Stimulated activated CD4-positive, alpha-beta T cell treated with anti-CD3 and anti-CD28 coated beads, Interleukin-2, amount 100 ng/mL, for 24 hours (primary cell): ENCODE measurements at places on chromosomes 6 and 20.

DNA sequence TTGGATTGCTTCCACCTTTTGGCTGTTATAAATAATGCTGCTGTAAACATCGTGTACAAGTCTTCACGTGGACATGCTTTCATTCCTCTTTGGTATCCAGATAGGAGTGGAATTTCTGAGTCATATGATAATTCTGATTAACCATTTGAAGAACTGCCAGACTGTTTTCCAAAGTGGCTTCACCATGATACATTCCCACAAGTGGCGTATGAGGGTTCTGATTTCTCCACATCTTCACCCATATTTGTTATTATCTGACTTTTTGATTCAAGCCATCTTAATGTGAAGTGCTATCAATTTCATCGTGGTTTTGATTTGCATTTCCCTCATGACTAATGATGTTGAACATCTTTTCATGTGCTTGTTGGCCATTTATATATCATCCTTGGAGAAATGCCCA is 2.9 kb upstream of the SNRPB start:
- no peak for DNase-seq

- DNase-seq, result no peak
Measured at GRCh38 chr6:123909989-123910388, 106.3 kb downstream of the NKAIN2 start.

DNA sequence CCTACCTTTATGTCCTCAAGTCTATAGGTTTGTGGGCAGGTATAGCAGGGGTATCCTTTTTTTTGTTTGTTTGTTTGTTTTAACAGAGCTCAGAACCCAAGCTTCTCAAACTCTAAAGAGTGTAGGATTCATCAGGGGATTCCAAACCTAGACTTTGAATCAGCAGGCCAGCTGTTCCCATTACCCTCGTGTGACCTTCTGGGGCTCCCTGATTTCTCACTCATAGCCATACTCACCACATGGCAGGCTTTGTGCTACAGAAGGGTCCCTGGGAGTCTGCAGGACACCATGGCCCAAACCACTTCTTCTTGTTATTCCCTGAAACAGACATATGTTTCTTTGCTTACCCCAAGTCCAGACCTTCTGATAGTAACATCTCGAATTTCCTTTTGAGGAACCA is 350.8 kb upstream of the TSHZ2 start:
- DNase-seq, result no peak

DNA sequence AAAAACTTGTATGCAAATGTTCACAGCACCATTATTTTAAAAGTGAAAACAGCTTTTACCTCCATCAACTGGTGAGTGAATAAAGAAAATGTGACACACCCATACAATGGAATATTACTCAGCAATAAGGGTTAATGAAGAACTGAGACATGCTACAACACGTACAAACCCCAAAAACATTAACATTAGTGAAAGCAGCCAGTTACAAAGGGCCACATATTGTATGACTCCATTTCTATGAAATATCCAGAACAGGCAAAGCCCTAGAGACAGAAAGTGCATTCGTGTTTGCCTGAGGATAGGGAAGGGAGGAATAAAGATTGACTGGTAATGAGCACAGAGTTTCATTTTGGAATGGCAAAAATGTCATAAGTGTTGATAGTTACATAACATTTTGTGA is 21.5 kb downstream of the EPM2A start:
- DNase-seq, result no peak

DNA sequence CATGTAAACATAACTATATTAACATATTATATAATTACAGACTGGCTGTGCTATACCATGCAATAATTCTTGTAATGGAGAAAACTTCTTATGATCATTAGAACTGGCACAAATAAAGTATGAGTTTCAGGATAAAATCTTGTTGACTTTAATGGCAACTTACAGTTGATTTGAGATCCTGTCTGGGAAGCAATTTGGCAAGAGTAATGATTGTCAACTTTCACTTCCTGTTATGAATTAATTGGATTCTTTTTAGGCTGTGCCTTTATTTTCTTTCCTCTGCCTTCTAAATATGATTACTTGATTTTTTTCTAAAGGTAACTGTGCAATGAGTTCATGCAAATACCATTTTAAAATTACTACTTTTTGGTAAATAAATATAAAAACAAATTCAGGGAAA is 158.1 kb upstream of the B3GAT2 start:
- DNase-seq, result no peak

- DNase-seq, result no peak
Measured at GRCh38 chr6:37135835-37136694, 33.9 kb upstream of the PIM1 start.

DNA sequence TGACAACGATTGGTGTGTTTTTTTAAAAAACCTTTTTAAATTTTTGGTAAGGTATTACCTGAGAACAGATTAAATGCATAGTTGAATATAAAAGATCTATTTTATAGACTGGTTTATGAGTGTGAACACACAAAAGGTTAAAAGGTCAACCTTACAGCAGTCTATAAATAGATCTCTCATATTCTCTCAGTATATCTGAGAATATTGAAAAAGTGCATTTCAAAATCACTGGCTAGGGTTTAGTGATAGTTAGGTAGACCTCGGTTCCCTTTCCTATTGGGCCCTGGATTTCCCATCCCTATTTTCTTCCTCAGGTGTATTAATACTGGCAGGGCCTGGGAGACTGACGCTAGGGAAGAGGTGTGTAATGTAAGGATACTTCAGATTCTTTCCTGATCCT is 723 bp upstream of the ZNF451 start:
- DNase-seq, result no peak

DNA sequence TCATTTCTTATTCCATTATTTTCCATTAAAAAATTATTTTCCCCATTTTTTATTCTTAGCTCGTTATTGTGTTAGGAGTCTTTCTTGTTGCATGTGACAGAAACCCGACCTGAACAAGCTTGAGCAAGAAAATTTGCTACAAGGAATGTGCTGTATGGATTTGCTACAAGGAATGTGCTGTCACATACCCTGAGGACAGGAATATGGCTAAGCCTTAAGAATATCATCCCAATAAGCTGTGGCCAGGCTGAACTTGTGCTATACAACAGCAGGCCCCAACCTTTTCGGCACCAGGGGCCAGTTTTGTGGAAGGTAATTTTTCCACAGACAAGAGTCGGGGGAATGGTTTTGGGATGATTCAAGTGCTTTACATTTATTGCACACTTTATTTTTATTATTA is 114.0 kb downstream of the TRMT11 start:
- DNase-seq, result no peak

DNA sequence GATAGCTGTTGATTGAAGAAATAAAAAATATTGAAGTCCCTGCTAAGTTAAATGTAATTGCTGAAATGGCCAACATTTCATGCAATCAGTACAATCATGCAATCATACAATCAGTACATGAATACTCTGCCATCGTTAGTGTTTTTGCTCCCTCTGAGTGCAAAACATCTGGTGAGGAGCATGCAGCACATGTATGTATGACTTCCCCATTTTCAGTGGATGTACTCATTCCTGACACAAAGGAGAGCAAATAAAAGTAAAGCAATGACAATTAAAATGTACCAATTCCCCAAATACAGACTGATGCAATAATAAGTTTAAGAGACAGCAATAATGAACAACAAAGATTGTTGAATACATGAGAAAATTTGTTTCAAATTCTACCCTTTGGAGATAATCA is 140.7 kb downstream of the PLCB1 start:
- no peak for DNase-seq

- no peak for DNase-seq
Measured at GRCh38 chr6:85362652-85363310, 87.1 kb upstream of the NT5E start.

DNA sequence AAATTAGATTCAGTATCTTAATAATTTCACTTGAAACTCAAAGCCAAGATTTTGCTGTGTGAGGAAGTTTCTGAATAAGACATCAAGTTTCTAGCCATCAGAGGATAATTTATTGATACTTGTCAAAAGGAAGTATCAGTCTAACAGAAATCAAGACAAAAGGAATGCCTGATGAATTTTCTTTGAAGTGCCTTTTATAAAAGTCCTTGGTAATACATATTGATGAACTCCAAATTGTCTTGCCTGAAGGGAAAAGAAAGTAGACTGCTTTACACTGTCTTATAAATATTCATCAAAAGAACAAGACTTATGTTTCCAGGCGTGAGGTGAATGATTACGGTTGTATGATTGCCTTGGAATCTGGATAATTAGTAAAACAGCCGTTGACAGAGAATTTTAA is 986.0 kb upstream of the MAP3K7 start:
- no peak for DNase-seq

GRCh38 chr6:57075092-57075491 is 14.9 kb upstream of the ZNF451 start:
- DNase-seq, result no peak

GRCh38 chr20:63060057-63060991 is 53.6 kb upstream of the BHLHE23 start:
- DNase-seq, result no peak

DNA sequence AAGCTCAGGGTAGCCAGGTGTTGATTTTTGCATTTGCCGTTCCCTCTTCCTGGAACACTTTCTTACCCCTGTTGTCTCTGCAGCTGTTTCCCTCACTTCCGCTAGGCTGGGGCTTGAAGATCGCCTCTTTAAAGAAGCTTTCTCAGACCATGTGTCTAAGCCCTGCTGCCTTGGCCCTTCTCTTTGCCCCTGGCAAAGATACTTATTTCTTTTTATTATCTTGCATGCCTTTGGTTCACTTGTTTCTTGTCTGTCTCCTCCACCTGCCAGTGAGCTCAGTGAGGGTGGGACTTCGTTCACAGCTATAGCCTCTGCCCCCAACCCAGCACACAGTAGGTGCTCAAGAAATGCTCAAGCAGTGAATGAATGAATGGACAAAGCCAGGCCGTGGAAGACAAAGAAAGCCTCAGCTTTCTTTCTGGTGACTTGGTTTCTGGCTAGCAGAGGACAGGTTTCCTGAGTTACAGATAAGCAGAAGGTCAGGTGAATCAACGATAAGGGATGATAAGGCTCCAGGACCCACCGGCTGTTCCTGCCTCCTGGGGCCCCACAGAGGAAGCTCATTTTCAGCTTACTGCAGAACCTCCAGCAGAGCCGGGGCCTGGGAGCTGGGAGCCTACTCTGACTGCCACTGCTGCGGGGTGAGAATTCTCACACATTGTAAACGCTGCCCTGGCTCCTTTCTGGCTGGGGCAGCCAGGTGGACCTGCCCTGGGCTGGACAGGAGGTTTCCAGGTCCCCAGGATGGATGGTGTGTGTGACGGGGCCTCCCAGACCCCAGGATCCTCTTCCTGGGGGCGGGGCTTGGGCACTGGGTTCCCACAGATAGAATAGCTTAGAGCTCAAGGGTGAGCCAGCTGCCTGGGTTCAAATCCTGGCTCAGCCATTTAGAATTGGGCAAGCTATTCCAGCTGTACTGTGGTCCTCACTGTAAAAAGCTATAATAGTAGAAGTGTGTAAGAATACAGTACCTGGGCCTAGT is 29.8 kb downstream of the SNAI1 start:
- no peak for DNase-seq

GRCh38 chr6:119894811-119895210 is 545.2 kb upstream of the MAN1A1 start:
- DNase-seq, result no peak
